ENCODE measurements at places on chromosomes 1 and 21. TPM values are rescaled to one million over a fixed set of nuclear protein-coding genes. Genes with fewer than 3 reads are reported as not detected.

The FAM72C gene
- total RNA-seq: 2.7 TPM

The KCTD3 gene
- total RNA-seq: 54.2 TPM

The KIF26B gene
- 3.3 TPM for total RNA-seq

The SPATA46 gene
- not detected for total RNA-seq

The ZC3H11A gene
- total RNA-seq: 133 TPM

The LORICRIN gene
- not detected for total RNA-seq

The ANXA9 gene
- 0.36 TPM for total RNA-seq

The CHI3L1 gene
- total RNA-seq: under 0.01 TPM

The CELA2B gene
- total RNA-seq: not detected

The CFHR5 gene
- not detected for total RNA-seq

The DEPDC1 gene
- 40.0 TPM for total RNA-seq

The KCNJ15 gene
- not detected for total RNA-seq

The VAMP3 gene
- total RNA-seq: 93.3 TPM

The DPM3 gene
- 72.3 TPM for total RNA-seq

The ALPL gene
- total RNA-seq: not detected
